T-helper 22 cell (primary cell): ENCODE measurements at places on chromosomes 7 and 10.
A peak's percentile ranks its signal among the peaks of the same experiment; 100 is the strongest.

DNA sequence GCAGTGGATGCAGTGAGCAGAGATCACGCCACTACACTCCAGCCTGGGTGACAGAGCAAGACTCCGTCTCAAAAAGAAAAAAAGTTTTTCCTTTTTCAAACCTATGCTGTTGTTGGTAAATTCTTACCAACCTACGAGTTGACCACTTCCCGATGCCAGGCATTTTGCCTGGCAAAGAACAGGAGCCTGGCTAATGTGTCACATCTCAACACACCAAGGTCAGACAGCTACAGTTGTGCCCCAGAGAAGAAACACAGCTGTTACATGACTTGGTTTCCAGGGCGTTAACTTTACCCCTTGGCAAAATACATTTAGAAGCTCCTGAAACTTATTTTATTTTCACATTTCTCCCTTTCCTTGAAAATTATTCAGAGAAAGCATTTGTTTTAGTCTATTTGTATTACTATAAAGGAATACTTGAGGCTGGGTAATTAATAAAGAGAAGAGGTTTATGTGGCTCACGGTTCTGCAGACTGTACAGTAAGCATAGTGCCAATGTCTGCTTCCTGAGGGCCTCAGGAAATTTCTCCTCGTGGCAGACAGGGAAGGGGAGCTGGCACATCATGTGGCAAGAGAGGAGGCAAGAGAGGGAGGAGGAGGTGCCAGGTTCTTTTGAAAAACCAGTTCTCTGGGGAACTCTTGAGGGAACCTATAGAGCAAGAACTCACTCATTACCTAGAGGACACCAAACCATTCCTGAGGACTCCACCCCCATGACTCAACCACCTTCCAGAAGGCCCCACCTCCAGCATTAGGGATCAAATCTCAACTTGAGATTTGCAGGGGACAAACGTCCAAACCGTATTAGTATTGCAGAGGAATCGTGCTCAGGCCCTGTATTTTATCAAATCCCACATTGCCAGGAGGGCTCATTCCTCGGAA, 83.3 kb downstream of the PAXIP1 start:
- no peak for DNase-seq

DNA sequence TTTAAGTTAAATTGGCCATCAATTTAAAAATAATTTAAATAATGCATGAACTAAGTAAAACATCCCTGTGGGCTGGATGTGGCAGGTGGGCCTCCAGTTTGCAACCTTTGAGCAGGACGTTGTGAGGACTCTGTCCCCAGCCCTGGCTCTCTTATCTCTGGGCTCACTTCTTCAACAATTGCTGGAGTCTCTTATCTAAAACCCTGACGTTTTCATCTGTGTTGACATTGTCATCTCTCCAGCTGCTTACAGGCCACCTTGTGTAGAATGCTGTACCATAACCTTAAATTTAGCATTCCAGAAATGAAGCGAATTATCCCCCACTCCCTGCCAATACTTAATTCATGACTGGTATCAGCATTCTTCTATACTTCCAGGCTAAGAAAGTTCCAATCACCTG, 3.2 kb upstream of the KIF5B start:
- DNase-seq, result no peak

- peak; percentile 100 for DNase-seq
Observed at GRCh38 chr10:74826142-74827044, at the start of gene KAT6B. TSS of gene KAT6B (plus strand) at chr10:74826600. CDS start at chr10:74842858, 16,258 bp downstream.

DNA sequence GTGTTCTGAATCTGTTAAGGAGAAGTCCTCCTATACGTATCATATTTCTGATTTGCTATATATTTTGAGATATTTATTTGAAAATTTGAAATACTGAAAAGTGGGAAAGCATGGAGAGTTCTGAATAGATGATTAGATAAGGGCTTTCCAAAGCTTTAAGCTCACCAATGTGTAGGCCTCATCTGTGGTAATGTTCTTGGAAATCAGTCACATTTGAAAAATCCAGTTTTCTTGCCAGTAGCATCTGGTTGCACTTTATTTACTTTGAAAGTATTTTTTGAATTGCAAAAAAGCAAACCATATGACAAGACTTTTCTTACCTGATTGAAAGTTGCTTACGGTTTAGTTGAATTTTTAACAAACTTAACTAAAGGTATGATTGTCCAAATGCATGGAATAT, 21.7 kb downstream of the ADD3 start:
- DNase-seq, result no peak

- no peak for DNase-seq
Observed at GRCh38 chr10:12663863-12664262, 314.5 kb downstream of the CAMK1D start.

DNA sequence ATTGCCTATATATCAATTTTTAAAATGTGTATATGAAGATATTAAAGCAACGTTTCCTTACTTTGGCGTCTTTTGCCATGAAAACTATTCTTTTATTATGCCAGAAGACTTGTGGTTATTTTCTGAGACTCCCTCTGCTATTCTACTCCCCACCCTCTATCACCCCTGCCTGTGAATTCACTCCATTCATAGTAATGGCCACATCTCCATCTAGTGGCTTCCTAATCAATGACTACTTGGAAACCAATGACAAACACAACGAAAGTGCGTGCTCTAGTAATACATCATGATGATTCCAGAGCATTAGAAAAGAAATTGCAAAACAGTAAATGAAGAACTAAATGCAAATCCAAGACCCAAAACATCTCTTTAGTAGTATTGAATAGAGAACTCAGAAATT, 186.7 kb upstream of the HGF start:
- no peak for DNase-seq

- DNase-seq, result no peak
Observed at GRCh38 chr7:79421751-79422150, 31.7 kb downstream of the MAGI2 start.

- DNase-seq, result no peak
Observed at GRCh38 chr7:68381731-68382130, 1216.5 kb upstream of the AUTS2 start.

DNA sequence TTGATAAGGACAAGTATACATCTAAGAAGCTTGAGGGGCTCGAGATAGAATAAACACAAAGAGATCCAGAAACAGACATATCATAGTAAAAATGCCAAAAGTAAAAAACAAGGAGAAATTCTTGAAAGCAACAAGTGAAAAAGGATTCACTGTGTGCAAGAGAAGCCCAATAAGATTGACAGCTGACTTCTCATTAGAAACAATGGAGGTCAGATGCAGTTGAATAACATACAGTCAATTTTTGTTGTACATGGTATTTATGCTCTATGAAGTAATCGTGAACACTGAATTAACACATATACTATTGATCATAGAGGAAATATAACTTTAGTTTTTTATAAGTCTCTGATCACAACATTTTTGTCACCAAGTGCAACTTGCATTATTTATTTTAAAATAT, 982.8 kb upstream of the SORCS1 start:
- DNase-seq, result no peak

- DNase-seq, result no peak
Observed at GRCh38 chr7:92557808-92558362, 29.3 kb downstream of the RBM48 start.

GRCh38 chr10:124559372-124560132, 97.9 kb downstream of the LHPP start:
- no peak for DNase-seq

DNA sequence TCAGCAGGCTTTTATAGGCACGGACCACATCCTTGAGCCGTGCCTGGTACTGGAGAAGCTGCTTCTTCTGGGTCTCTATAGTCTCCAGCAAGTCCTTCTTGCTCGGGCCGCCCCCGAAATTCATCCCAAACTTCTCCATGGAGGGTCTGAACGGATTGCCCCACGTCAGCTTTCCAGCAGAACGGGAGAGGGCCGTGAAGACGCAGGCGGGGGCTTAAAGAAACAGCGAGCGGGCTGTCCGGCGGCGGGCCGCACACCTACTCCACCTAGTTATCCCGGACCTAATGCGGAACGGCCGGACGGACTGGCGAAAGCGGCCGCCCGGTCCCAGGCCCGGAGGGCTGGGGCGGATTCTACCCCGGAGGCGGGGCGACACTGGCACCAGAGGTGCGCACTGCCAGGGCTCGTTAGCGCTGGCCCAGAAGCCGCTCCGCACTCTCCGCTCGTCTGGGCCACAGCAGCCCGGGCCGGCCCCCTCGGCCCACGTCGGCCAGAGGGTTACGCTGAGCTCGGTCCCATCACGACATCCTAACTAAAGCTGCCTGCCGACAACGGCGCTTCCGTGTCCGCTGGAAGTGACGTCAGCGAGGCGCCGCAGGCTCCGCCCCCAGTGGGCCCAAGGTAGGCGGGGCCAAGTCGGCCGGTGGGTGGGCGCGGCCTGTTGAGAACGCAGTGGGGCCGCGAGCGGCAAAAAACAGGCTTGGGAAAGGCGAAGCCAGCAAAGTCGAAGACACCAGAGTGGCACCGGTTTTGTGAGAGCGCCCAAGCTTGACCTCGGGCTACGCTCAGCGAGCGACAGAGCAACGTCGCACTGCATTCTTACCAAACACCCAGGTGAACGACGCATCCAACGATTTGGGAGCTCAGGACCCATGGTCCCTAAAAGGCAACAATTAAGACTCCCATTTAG, at the start of gene GCC1:
Gene GCC1, minus strand, starts transcription at position 553 of the 910 bp plus-strand sequence. Its CDS starts 414 bp downstream, at position 139.
- DNase-seq, result peak; percentile 79

DNA sequence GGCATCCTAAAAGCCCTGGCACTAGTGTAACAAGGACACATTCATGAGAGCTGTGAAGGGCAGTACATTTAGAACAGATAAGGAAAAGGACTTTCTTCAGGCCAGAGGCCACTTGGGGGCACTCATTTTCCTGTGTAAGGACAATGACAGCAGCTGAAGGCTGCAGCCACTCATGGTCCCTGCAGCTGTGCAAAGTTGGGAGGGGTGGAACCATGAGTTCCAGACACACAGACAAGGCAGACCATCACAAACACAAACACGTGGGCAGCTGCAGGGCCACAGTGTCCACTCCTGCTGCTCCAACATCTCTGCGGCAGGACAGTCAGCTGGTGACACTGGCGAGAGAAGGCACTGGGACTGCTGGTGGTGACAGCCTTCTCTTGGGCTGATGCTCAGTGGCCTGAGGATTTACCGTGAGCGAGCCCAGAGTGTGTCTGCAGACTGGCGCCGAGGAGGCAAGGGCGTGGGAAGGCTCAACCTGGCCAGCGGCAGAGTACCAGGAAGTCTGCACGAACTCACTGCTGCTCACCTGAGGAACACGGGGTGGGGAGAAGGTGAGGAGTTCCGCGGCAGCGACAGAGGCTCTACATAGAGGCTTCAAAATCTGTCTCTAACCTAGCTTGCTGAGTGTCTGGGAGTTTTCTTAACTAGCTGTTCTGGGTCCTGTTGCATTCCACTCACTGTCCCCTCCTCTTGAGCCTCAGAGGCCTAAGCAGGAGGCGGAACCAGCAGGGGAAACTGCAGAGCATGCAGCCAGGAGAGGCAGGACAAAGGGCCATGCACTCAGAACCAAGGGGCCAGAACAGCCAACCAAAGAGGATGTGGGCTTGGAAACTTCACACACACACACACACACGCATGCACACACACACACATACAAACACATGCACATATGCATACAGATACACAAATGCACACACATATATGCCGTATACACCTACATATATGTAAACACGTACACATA, 76.5 kb upstream of the DDC start:
- DNase-seq, result no peak

GRCh38 chr10:1054684-1055083, 1.5 kb upstream of the WDR37 start:
- no peak for DNase-seq

- DNase-seq, result no peak
Observed at GRCh38 chr7:25617214-25617613, 388.9 kb upstream of the NPVF start.

DNA sequence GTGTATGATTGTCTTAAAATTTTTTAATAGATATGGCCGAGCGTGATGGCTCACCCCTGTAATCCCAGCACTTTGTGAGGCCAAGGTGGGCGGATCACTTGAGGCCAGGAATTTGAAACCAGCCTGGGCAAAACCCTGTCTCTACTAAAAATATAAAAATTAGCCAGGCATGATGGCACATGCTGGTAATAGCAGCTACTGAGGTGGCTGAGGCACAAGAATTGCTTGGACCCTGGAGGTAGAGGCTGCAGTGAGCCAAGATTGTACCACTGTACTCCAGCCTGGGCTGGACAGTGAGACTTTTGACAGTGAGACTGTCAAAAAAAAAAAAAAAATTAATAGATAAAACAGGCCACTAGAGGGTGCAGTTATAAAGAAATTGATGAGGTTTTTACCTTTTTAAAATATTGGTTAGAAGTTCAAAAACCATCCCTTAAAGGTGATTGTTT, 20.5 kb downstream of the NOM1 start:
- DNase-seq, result no peak

DNA sequence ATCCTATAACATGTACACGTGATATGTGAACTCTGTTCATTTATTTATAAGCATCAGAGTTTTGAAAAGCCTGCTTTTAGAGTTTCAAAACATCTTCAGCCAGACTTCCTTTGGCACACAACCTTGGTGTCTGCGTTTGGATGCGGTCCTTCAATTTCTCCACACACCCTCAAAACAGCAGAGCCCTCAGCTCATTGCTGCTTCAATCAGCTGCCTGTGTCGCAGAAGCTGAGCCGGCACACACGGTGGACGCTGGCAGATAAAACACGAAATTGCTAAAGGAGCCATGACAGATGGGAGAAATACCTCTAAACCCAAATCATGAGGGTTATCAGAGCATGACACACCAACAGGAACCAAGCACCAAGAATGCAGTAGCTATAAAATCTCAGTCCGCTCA, 396.4 kb upstream of the AKR1E2 start:
- DNase-seq, result no peak

DNA sequence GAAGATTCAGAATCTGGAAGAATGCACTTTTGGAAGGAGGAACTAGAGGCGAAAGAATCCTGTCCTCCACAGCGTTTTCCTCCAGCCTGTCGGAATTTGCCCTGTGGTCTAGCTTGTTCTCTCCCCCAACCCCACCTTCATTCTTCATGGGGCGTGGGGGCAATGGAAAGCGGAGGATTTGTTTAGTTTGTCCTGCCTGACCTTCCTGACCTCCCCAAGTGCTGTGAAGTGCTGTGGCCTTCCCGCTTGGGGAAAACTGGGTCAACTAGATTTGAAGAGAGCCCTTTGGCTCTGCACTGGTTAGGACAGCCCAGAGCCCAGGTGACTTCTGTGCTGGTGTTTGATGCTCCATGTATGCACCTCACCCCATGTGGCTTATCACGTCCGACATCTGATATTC, 49.1 kb downstream of the GATA3 start:
- no peak for DNase-seq

DNA sequence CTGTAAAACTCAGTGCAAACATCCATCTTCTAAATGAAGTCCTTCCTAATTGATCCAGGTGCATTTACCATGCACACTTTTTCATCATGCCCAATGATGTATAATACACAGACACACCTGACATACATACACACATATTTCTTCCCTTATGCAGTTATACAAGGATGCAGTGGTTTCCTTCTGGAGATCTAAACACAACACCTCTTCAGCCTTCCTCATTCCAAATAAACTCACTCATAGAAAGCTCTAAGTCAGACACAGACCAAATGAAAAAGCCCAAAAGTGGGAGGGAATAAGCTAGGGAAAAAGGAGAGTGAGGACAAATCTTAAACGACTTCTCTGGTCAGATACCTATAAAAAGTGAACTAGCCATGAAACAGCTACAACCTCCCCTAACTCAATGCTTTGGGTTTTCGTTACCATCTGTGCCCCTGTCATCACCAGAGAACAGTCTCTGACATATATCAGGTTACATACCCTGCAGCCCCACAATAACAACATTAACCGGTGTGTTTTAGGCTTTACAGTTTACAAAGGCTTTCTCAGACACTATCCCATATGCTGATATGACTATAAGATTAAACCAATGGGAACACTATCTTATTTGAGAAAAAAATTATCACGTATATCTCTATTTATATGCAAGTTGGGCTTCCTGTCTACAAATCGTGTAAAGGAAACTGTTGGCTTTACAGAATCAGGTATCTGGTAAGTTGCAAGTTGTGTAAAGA, 675.2 kb downstream of the PHTF2 start:
- DNase-seq, result no peak
